ENCODE measurements at places on chromosomes 4 and X. TPM values are rescaled to one million over a fixed set of nuclear protein-coding genes. Genes with fewer than 3 reads are reported as not detected.
A peak's percentile ranks its signal among the peaks of the same experiment; 100 is the strongest.

DNA sequence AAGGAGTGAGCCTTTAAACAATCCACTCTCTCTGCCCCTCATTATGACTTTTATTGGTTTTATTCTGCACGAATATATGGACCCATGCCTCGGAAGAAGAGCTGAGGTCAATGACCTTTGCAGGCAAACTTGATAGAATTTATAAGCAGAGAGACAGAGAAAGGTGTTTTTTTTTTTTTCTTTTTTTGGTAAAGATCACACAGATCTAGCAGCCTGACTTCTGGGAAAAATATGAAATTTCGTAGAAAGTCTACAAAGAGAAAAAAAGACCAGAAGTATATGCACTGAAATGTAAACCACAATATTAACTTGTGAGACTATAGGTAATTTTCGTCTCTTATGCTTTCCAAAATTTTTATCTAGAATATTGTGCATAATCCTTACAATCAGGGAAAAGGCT lies 61.6 kb downstream of the LEF1 start:
- H3K4me3 ChIP-seq = peak overlapping the region; percentile 67
- peak overlapping the region; percentile 97 for H3K27ac ChIP-seq
- peaks cover 80% of the 10 kb centered on the region for H3K4me1 ChIP-seq
- no peaks in the 10 kb centered on the region for H3K27me3 ChIP-seq
- H3K36me3 ChIP-seq = peaks cover 55% of the 10 kb centered on the region
- peak; percentile 70 for DNase-seq

DNA sequence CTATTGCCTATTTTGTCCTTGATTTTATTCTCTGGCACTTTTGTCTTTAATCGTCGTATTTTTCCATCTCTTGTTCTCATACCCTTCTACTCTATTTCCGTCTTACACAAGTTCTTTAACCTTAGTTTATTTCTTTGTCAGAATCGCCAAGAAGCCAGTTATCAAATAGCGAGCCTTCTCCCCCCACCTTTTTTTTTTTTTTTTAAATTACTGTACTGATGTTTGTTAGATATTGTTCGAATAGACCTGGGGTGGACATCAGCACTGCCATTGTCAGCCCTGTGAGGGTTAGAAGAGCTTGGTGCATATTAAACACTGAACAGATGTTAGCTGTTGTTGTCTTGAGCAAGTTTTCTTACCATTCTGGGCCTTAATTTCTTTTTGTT lies 1.2 kb downstream of the SPCS3 start:
- peaks cover 20% of the 10 kb centered on the region for H3K36me3 ChIP-seq
- DNase-seq = no peak
- peak overlapping the region; percentile 87 for H3K27ac ChIP-seq
- peaks cover 28% of the 10 kb centered on the region for H3K4me1 ChIP-seq

DNA sequence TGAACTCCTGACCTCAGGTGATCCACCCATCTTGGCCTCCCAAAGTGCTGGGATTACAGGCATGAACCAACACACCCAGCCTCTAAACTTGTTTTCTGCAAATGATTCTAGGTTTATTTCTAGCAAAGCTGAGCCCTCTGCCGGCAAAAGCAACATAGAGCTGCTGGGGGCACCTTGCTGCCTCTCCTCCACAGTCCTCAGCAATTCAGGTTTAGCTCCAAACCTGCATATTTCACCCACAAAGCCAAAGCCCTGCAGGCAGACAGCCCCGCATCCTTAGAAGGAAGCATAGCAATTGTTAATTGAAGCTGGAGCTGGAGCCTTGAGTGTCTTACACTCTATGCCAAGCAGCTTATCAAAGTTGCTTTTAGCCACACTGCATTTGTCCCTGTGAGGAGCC lies 24.9 kb upstream of the OCIAD2 start:
- DNase-seq = no peak
- H3K27me3 ChIP-seq = no peaks in the 10 kb centered on the region
- H3K36me3 ChIP-seq = no peaks in the 10 kb centered on the region
- H3K4me1 ChIP-seq = no peaks in the 10 kb centered on the region
- no peak overlapping the region for H3K4me3 ChIP-seq

STK26 gene
- total RNA-seq = 66.0 TPM
